ENCODE measurements at places on chromosomes 3 and 15. TPM values are rescaled to one million over a fixed set of nuclear protein-coding genes. Genes with fewer than 3 reads are reported as not detected.

Gene OR5K3
- not detected for total RNA-seq

Gene C2CD4A
- total RNA-seq = under 0.01 TPM

Gene KNL1
- 1.3 TPM for total RNA-seq

Gene DYNLT2B
- 2.2 TPM for total RNA-seq

Gene PRR20G
- total RNA-seq = not detected

Gene SLC2A2
- total RNA-seq = not detected

Gene HACD3
- total RNA-seq = 32.3 TPM

GRCh38 chr3:117455782-117456181, 746.2 kb downstream of the TUSC7 start:
- DNase-seq = no peak

DNA sequence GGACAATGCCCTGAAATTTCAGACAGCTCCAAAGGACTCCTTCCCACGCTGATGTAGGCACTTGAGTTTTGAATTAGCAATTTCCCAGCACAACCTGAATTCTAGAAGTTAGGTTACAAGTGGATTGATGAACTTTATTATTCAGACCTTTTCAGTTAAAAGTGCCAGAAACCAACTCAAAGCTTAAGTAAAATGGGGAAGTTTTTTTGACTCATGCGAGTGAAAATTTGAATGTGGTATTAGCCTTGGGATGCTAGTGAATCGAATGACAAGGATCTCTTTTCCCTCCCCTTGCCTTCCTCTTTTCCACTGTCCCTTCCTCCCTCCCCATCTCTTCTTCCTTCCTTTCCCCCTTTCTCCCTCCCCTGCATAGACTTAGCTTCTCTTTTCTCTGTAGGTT, 295.1 kb upstream of the PROK2 start:
- DNase-seq = no peak

DNA sequence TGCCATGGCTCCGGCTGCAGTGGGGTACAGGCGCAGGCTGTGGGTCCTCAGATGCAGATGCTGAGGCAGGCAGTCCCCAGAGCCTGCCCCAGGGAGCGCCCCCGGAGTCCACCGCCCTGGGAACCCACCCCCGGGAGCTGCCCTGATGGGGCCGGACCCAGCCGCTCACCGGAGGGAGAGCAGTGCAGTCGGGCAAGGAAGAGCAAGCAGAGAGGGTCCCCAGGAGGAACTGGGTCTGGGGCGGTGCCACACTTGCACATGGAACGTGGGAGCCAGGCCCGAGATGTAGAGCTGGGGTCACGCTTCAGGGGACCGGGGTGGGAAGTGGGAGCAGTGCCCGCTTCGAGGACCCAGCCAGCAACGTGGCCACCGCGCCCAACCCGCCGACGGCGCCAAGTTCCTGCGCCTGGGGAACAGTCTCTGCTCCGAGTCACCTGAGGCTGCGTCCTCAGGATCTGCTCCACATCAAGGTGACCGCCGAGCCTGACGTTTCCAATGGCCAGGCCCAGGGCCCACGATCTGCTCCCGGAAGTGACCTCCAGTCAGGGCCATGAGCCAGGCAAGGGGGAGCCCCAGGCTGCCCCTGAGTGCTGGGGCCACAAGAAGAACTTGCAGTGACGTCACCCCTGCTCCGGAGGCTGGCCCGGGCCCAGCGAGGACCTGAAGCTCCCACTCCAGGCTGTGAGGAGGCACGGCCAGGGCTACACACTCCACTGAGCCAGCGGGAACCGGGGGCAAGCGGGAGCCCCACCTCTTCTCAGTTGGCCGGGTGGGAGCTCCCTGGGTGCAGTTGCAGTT, 27.0 kb upstream of the TFG start:
- DNase-seq = no peak

GRCh38 chr3:40465111-40465407, 7.9 kb downstream of the RPL14 start:
- no peak for DNase-seq

DNA sequence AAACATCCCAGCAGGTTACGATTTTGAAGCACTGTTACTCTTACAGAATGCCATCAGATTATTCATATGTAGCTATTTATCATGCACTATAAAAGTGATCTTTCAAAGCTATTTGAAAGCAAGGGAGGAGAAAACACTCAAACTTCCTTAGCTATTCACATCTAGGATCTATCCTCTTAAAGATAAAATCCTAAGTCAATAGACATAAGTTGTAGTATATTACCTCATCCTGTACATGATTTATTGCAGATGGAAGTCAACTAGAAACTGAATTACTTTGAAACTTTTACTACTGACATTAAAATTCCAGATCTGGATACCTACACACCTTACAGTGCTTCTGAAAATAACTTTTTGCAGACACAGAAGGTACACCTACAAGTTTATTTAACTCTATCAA, 197.2 kb downstream of the MEIS2 start:
- DNase-seq = no peak

DNA sequence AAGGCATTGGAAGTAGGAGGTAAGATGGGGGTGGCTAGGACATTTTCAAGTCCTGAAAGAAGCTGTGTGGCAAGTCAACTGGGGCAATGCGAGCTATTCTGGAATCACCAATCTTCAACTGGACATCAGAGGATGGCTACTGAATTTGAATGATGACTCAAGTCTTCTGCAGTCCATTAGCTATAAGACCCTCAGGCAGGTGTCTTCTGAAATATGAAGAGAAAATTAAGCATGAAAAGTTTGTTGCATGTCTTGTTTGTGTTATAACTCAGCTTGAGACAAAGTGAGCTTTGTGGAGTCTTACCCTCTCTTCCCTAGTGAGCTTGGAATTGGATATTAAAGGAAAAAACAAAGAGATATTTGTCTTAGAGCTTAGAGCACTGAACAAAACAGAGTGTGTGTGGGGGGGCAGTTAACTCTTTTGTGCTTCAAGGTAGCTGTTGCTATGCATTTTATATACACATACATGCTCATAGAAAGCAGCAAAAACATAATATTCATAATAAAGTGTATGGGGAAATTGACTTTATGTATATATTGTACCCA, 979.1 kb downstream of the MCTP2 start:
- no peak for DNase-seq

- DNase-seq = no peak
Measured at GRCh38 chr15:79916502-79917132, 19.8 kb upstream of the MTHFS start.

DNA sequence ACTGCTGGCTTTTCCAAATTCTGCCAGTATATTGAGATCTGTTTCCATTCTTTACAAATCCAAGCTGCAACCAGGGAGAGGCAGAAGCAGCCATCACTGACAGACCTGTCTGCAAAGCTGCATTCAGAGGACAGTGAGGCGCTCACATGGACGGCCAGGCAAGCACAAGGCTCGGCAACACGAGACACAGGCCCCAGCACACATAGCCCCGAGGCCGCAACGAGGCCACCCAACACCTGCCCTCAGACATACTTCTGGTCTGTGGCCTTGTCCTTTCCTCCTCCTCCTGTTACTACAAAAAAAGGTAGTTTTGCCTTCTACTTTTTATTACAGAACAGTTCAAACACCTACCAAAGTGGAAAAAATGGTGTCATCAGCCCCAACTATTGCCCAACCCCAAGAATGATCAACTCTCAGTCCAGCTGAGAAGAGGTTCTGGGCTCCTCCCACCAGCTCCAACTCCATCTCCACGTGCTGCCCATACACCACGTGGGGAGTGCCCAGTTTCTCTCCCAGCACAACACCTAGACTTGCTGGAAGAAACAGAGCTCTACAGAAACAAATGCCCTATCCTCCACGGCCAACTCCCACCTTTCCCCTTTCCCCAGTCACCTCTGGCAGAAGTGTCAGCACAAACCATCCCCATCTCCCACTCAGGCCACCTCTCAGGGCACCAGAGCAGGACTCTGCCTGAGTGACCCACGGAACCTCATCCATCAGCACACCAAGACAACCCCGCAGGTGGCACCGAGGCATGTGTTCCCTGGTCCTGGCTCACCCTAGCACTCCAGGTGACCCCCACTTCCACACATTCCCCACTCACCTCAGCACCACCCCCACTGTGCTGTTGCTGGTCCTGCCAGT, 7.4 kb downstream of the ZXDC start:
- DNase-seq = no peak

- no peak for DNase-seq
Measured at GRCh38 chr3:194731506-194732073, 45.9 kb downstream of the FAM43A start.

GRCh38 chr15:56763141-56763895, 30.0 kb upstream of the ZNF280D start:
- DNase-seq = no peak

DNA sequence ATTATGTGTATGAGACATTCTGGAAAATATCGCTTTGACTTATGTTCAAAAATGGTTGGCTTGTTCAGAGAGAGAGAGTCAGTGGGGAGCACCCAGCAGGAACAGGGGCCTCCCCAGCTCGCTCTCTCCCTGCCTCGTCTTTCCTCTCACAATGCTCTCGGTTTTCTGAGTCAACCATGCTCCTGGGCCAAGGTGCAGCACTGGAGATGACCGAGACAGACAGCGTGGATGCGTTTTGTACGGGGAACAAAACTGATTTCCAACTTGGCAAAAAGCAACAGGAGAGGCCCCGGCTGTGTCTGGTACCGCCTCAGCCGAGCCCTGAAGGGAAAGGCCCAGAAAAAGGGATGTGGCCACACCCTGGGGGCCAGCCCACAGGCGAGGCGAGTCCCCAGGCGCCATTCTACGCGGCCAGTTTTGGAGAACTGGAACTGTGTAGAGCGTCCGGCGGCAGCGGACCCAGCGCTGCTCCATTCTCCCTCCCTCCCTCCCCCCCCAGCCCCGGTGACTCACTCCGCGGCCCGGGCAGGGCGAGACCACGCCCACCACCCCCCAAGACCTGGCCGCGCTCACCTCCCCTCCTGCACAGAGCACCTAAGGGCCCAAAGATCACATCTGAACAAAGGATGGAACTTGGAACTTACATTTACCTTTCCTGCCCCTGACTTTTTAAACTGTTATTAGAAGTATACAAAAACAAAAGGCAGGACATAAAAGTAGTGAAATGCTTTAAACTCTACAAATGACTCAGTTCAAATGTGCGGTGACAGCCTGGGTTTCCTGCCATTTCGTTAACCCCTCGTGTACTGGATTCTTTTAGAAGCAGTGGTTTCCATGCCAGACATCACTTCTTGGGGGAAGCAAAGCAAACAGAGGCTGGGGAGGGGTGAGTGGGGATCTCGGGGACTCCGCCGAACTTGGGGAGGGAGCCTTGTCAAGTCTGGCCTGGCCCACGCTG, 12.7 kb downstream of the ATP10A start:
- peak; percentile 86 for DNase-seq

DNA sequence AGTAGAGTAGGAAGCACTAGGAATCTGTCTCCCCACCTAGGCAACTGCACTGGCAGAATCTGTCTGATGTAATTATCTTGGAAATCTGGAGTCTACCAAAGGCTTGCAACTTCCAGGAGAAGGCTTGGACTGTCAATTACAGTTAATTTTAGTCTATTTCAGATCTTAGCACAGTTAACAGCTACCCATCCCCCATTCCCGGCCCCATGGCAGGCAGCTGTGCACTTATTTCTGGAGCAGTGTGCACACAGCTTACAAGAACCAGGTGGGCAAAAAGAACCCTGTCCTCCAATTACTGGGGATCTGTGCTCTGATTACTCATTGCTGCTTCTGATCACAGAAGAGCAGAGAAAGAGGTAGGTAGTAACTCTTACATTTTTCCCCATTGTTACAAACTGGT, 12.3 kb upstream of the CDAN1 start:
- DNase-seq = no peak

DNA sequence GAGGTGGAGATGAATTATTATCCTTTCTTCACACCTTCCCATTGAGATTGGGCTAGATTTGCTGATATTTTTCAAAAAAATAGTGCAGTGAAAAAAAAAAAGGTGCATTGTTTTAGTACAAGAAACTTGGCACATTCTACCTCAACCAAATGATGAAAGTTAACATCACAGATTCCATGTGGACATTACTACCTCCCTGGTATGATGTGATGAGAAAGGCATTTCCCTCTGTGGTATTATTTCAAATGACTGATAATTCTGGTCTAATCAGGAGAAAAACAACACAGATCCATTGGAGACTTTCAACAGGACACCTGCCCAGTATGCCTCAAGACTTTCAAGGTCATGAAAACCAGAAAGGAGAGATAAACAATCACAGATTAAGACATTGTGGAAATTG, 313.4 kb downstream of the BCHE start:
- no peak for DNase-seq

- no peak for DNase-seq
Measured at GRCh38 chr3:146326875-146327543, 76.1 kb upstream of the PLSCR4 start.

DNA sequence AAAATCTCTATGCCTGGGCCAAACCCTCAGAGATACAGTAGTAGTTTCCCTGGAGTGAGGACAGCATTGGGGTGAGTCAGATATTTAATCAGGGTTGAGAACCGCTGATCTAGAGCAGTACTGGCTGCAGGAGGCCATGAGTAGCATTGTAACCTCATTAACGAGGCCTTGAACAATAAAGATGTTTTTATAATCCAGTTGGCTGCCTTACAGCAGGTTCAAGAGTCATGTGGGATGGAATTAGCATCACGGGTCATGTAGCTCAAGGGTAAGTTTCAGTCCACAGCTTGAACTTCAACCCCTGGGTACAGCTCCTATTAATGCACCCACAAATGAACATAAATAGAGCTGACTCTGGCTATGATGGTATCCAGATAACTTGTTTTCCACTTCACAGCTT, 5.1 kb downstream of the HPS3 start:
- DNase-seq = no peak

- DNase-seq = peak; percentile 76
Measured at GRCh38 chr3:94234177-94234788, 171.4 kb downstream of the NSUN3 start.

GRCh38 chr3:84905556-84905920, 53.3 kb upstream of the CADM2 start:
- no peak for DNase-seq

- peak; percentile 23 for DNase-seq
Measured at GRCh38 chr3:137767538-137768360, 3.6 kb downstream of the SOX14 start.

DNA sequence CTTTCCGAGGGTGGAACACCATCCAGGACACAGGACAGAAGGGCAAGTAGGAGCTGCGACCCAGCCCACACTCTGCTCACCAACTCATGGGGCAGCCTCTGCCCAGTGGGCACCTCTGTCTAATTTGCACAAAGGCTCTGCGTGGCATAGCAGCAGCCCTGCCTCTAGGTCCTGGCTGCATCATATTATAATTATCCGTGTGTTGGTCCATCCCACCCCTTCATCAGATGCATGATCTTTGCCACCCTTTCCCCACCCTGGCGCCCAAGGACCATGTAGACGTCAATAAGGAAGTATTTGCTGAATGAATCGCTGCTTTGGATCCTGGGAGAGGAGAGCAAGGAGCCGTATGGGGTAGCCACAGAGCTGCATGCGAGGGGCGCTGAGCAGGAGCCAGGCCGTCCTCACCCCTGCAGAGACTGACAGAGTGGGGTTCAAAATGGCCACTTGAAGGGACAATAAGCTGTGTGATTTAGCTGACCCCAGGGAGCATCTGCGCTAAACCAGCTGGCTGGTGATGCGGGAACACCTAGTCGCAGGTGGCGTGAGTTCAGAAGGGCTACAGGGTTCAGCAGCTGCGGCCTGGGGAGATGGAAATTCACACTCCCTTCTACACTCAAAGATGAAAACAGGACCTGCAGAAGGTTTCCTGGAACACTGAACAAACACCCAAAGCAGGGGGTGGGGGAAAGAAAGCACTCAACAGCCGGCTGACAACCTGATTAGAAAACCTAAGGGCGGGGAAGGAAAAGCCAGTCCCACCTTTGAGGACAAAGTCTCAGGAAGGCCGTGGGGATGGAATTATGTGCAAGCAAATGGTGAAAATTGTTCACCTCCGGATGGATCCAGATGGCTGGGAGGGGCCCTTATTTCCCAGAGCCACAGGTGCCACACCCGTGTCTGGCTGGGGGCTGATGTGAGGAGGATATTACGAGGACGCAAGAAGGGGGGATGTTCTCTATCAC, 6.4 kb downstream of the MGLL start:
- no peak for DNase-seq

GRCh38 chr3:94716326-94717018, 653.6 kb downstream of the NSUN3 start:
- no peak for DNase-seq

All from hematopoietic multipotent progenitor cell (in vitro differentiated cells).